CD4-positive, CD25-positive, alpha-beta regulatory T cell (primary cell): ENCODE measurements at places on chromosomes 13 and 19. TPM values are rescaled to one million over a fixed set of nuclear protein-coding genes. Genes with fewer than 3 reads are reported as not detected.

DNA sequence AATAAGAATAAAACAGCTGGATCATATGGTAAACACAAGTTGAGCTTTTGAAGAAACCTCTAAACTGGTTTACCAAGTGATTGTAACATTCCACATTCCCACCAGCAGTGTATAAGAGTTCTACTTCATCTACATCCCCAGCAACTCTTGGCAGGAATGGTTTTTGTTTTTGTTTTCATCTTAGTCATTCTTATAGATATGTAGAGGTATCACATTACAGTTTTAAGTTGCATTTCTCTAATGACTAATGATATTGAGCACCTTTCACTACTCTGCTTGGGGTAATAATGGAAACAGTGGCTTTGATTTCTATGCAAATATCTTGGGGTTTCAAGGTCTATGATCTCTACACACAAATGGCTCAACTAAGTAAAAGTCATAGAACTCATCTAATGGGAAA lies 614.5 kb downstream of the TBC1D4 start:
- no peak for DNase-seq

DNA sequence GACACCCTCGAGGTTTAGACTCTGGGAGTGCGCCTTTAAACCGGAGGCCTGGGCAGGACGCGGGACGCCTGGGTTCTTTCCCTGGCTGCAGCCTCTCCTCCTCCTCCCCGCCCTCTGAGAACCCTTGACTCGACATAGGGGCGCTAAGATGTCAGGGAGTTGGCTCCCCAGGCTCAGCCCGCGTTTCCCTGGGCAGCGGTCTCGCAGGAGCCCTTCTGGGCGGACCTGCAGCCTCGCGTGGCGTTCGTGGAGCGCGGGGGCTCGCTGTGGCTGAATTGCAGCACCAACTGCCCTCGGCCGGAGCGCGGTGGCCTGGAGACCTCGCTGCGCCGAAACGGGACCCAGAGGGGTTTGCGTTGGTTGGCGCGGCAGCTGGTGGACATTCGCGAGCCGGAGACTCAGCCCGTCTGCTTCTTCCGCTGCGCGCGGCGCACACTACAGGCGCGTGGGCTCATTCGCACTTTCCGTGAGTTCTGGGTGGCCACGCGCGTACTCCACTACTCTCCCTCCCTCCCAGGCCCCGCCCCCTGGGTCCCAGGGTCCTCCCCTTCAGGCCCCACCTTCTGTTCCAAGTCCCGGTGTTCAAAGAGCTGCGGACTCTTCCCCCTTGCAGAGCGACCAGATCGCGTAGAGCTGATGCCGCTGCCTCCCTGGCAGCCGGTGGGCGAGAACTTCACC lies 1.3 kb downstream of the ICAM5 start:
- DNase-seq = peak; percentile 53

GRCh38 chr13:44275381-44275780 lies 98.2 kb upstream of the SERP2 start:
- no peak for DNase-seq

DNA sequence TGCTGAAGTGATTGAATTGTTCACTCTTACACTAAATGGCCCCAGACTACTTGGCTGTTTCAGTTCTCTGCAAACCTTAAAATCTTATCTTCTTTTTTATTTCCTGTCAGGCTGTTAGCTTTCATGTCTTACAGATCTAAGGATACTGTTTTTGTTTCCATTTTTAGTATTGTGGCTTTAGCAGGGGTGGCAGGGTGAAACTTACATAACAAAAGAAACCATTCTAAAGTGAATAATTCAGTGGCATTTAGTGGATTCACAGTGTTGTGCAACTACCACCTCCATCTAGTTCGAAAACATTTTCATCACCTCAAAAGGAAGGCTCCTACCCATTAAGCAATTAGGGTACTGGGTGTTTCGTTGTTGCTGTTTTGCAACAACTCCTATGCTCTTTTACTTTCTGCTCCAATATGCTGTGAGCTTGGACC lies 19.8 kb downstream of the TMEM272 start:
- peak; percentile 81 for DNase-seq

DNA sequence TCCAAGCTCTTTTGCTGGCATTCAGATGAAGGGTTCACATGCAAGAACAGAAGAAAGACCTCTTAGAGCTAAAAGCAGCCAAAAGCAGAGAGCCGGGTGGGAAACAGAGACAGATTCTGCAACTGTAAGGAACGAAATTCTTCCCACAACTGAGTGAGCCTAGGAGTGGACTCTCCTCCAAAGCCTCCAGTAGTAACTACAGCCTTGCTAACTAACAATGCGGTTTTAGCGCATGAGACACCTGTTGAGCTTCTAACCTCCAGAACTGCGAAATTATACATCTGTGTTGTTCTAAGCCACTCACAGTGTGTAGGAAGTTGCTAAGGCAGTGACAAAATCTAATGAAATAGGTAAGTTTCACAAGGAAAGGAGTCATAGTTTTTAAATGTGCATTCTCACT lies 98.1 kb upstream of the SLITRK1 start:
- DNase-seq = no peak

GRCh38 chr13:67204764-67205163 lies 25.4 kb downstream of the PCDH9 start:
- DNase-seq = no peak

- DNase-seq = no peak
These were observed 9.1 kb downstream of the KL start for GRCh38 chr13:33025220-33025744.

GRCh38 chr13:57588639-57589038 lies 42.9 kb upstream of the PCDH17 start:
- DNase-seq = no peak

DNA sequence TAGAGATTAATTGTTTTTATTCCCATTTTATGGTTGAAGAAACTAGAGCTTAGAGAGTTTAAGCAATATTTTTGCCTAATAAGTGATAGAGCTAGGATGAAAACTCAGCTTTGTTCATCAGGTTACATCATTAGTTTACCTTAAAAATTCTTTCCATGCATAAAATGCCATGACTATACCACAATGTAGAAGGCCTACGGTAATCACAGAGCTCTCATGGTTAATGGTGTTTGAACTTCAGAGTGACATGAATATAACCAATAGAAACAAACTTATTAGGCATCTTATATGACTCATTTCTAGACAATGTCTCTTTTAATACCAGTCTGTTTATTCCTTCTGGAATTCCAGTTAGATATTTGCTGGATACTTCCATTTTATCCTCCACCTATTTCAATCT lies 78.5 kb downstream of the FGF9 start:
- DNase-seq = no peak

GRCh38 chr13:44873461-44873860 lies 115.8 kb downstream of the NUFIP1 start:
- no peak for DNase-seq

DNA sequence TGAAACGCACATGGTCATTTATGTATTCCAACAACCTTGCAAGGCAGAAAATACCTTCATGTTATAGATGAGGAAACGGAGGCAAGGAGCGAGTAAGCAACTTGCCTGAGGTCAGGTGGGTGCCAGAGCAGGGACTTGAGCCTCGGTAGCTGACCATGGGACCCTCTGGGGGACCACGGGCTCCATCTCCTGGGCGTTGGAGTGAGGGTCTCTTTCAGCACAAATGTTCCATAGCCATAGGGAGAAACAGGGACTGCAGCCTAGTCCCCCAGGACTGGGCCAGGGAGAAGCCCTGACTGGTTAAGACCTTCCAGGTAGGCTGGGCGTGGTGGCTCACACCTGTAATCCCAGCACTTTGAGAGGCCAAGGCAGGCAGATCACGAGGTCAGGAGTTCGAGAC lies 38.4 kb upstream of the ADGRE5 start:
- no peak for DNase-seq

Gene KLK5
- polyA plus RNA-seq = not detected
